Activated T-cell treated with anti-CD3 and anti-CD28 coated beads, Interleukin-2, amount 50 U/mL, for 24 hours (primary cell): ENCODE measurements at places on chromosomes 7 and 10.

DNA sequence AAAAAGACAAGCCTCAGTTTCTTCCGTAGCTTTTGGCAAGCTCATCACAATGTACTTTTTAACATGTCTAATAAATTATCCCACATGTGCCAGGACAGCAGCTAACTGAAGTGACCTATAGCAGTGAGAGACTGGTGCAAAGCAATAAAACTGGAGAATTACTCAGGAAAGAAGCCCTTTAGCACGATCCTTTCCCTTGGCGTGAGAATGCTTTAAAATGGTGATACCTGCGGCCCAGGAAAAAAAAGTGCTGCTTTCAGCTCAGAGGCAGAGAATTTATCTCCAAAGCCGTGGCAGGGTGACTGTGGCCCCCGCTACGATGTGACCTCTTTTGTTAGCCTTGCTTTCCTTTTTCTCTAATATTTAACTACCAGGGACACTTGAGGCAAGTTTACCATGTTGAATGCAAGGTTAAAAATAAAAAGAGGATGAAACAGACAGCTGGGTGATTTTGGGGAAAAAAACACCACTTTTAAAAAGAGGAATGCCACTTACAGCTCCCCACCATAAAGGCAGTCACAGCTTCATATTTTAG is 184.0 kb downstream of the FANK1 start:
- no peak overlapping the region for H3K27ac ChIP-seq
- H3K4me1 ChIP-seq, result no peaks in the 10 kb centered on the region
- no peak for DNase-seq

DNA sequence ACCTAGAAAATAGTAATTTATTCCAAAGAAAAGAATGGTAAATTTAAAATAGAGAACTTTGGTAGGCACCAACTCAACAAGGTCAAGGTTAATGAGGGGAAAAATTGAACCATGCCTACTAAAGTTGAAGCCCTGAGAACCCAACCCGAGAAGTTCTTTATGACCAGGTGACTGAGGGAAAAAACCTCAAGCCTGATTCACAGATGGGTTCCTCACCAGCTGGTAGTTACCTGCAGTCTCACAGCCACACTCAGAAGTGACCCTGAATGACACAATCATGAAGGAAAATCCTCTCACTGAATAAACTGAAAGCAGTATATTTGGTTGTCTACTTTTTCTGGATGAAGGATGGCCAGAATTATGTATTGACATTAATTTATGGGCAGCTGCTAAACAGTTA is 7.0 kb downstream of the C10orf67 start:
- no peaks in the 10 kb centered on the region for H3K36me3 ChIP-seq
- DNase-seq, result no peak
- H3K27me3 ChIP-seq, result no peaks in the 10 kb centered on the region
- H3K4me3 ChIP-seq, result no peak overlapping the region
- H3K27ac ChIP-seq, result peak overlapping the region; percentile 70
- H3K4me1 ChIP-seq, result peaks cover 81% of the 10 kb centered on the region

DNA sequence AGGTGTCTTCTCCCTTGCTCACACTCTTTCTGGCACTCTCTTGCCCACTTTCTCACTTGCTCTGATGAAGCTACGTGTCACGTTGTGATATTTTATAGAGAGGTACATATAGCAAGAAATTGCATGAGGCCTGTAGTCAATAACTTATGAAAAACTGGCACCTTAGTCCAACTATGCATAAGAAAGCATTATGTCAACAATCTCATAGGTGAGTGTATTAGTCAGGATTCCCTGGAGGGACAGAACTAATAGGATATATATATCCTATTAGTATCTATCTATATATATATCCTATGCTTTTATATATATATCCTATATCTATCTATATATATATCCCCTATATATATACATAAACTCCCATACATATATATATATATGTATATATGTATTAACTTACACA is 18.8 kb upstream of the MDFIC start:
- H3K36me3 ChIP-seq, result no peaks in the 10 kb centered on the region
- no peak overlapping the region for H3K4me3 ChIP-seq
- no peak overlapping the region for H3K27ac ChIP-seq

GRCh38 chr7:116790025-116790424 is 72.4 kb upstream of the CAPZA2 start:
- H3K4me1 ChIP-seq, result no peaks in the 10 kb centered on the region
- H3K27ac ChIP-seq, result no peak overlapping the region
- no peaks in the 10 kb centered on the region for H3K27me3 ChIP-seq
- no peak overlapping the region for H3K4me3 ChIP-seq
- H3K36me3 ChIP-seq, result no peaks in the 10 kb centered on the region
- no peak for DNase-seq

GRCh38 chr7:33128631-33128989 is 754 bp upstream of the BBS9 start:
- peaks cover 26% of the 10 kb centered on the region for H3K4me1 ChIP-seq
- peaks cover 7% of the 10 kb centered on the region for H3K36me3 ChIP-seq
- H3K4me3 ChIP-seq, result peak overlapping the region; percentile 92
- H3K27ac ChIP-seq, result peak overlapping the region; percentile 92

DNA sequence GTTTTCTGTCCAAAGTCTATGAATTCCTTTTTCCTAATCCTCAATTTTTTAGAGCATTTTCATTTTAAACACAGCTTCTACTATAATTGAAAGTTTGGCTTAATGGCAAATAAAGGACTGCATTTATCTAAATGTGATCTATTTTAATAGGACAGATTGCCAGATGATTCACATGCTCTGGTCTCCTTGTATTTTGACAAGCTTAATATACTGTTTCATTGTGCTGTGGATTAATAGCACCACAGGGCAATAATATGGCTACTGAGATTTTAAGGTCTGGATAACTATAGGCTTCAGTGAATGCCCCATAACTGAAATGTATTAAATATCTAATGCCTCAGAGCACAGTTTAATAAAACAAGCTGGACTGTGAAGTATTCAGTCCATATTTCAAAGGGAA is 1362.8 kb downstream of the XPNPEP1 start:
- no peaks in the 10 kb centered on the region for H3K4me1 ChIP-seq
- no peak for DNase-seq
- no peaks in the 10 kb centered on the region for H3K36me3 ChIP-seq
- no peak overlapping the region for H3K27ac ChIP-seq
- H3K27me3 ChIP-seq, result no peaks in the 10 kb centered on the region

DNA sequence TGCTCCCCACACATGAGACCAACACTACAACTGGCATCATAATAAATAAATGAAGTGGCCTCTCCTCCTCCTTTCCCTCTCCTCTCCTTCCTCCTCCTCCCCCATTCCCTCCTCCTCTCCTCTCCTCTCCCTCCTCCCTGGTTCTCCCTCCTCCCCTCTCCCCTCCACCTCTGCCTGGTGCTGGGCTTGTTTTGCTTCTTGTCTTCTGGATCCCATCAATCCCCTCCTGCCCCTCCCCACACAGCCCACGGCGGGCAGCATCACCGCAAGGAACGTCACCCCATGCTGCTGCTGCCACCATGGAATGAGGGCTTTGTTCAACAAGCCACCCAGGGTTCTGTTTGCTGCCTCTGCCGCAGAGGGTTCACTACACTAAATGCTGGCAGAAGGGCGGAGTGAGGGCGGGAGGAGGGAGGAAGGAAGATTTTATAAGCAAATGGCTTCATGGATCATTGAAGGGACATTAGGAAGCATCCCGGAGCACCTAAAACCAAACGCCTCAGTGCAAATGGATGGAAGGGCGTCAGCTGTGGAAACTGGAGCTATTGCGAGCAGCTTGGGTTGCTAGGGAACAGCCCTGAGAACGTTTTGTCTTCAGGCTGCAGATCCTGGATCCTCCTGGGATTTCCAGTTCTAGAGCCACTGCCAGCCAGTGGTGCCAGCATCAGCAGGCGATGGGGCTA is 379.7 kb upstream of the ZMIZ1 start:
- peaks cover 13% of the 10 kb centered on the region for H3K27me3 ChIP-seq
- no peaks in the 10 kb centered on the region for H3K36me3 ChIP-seq
- no peaks in the 10 kb centered on the region for H3K4me1 ChIP-seq
- H3K27ac ChIP-seq, result no peak overlapping the region
- H3K4me3 ChIP-seq, result no peak overlapping the region

- DNase-seq, result no peak
- H3K36me3 ChIP-seq, result no peaks in the 10 kb centered on the region
- peaks cover 36% of the 10 kb centered on the region for H3K4me1 ChIP-seq
- no peaks in the 10 kb centered on the region for H3K27me3 ChIP-seq
Measured at GRCh38 chr10:12391206-12391605, 41.9 kb downstream of the CAMK1D start.

- peaks cover 21% of the 10 kb centered on the region for H3K36me3 ChIP-seq
- no peak overlapping the region for H3K27ac ChIP-seq
- H3K4me3 ChIP-seq, result no peak overlapping the region
- no peak for DNase-seq
Measured at GRCh38 chr10:21751341-21752310, 217.6 kb downstream of the MLLT10 start.

DNA sequence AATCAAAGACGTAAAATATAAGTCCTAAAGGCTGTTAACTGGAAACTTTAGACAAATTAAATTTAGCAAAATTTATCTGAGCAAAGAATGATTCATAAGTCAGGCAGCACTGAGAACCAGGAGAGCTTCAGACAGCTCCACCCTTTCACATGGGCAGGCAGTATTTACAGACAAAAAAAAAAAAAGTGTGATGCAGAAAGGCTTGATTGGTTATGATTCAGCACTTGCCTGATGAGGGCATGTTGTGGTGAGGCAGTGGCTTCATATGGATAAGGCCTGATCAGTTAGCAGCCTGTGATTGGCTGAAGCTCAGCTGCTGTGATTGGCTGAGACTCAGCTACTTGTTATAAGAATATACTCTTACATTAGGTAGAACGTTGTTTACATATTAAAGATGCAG is 495.4 kb upstream of the POM121L12 start:
- H3K27me3 ChIP-seq, result no peaks in the 10 kb centered on the region
- no peaks in the 10 kb centered on the region for H3K36me3 ChIP-seq
- no peak overlapping the region for H3K27ac ChIP-seq
